ENCODE measurements at places on chromosomes 7 and 10.
A peak's percentile ranks its signal among the peaks of the same experiment; 100 is the strongest.

DNA sequence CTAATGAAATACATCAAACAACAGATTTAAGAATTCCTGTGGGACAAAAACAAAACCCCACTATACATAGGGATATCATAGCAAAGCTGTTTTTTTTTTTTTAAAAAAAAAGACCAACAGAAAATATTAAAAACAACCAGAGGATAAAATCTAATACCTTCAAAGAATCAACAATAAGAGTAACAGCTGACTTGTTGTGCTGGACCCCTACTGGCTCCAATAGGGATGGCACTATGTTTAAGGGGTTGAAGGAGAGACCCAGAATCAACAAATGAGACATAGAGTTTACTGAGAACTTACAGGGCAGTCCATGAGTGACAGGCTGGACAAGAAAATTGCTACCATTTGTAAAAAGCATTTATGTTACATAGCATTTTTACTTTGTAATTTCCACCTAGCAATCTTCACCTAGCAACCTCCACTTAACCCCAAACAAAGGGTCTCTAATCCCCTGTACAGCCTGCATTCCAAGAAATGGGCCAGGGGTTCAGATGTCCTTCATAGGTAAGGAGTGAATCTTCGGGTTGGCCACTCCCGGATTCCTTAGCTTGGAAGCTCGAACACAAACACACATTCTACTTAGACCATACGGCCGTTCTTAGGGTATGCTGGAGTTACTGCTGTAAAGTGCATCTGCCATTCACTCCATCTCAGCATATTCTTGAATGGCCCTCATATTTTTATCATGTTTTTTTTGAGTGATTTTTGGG lies 25.8 kb downstream of the ASZ1 start:
- no peak for ATAC-seq

DNA sequence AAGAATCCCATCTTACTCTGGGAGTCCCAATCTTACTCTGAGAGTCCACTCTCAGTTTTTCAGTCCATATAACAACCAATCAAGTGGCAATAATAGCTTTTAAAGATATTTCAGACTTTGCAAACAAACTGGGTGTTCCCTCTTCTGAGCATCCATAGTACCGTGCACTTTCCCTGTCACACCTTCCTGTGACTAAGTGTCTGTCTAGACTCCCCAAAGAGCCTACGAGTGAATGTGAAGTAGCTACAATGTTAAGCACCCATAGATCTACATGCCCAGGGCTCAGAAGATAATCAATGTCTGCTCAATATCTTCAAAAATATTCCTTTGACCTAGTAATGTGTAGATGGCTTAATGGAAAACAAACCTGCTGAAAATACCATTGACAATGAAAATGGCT lies 95.6 kb upstream of the ASAH2 start:
- ATAC-seq: peak; percentile 44

- no peak for ATAC-seq
These were observed 96.0 kb upstream of the ADO start for GRCh38 chr10:62708569-62708968.

GRCh38 chr10:130470973-130471372 lies 334.8 kb downstream of the GLRX3 start:
- no peak for ATAC-seq

- ATAC-seq: no peak
These were observed 8.9 kb upstream of the CDK1 start for GRCh38 chr10:60769406-60769805.

GRCh38 chr7:35268953-35269352 lies 15.1 kb upstream of the TBX20 start:
- no peak for ATAC-seq

- peak; percentile 91 for ATAC-seq
These were observed 98.8 kb downstream of the CHST15 start for GRCh38 chr10:123994417-123995081.

DNA sequence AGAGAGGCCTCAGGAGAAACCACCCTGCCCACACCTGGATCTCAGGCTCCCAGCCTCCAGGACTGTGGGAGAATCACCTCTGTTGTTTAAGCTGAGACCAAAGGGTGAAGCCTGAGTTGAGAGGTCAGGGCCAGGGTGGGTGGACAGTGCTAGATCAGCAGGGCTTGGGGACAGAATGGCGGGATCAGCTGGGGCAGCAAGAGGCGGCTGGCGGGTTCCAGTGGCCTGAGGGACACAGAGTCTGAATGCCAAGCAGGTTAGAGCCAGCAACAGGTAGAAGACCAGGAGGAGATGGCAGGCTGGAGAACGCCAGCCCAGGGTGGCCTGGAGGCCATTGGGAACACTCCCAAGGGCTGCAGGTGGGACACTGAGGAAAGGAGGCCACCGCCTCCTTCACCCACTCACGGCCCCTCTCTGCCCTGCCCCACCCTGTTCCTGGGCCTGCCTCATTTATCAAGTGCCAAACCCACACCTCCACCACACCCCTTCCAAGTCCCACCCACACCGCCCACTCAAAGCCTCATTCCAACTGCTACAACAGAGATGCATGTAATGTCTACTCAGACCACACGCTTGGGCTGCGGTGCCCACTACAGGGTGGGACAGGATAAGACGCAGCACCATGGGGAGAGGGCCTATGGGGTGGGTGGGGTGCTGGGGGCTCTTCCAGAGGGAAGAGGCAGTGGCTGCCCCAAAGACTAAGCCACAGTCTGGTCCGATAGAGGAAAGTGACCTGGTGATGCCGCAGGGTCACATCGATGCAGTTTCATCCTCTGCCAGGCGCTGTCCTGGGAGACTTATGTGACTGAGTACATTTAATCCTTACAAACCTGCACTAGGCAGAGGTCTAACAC lies 173.9 kb downstream of the TNS3 start:
- peak; percentile 59 for ATAC-seq

GRCh38 chr7:134850066-134850465 lies 70.6 kb downstream of the CALD1 start:
- no peak for ATAC-seq

- peak; percentile 82 for ATAC-seq
These were observed 25.9 kb downstream of the SFXN4 start for GRCh38 chr10:119139464-119140067.

GRCh38 chr7:151454932-151455530 lies 15.1 kb upstream of the CRYGN start:
- ATAC-seq: no peak

DNA sequence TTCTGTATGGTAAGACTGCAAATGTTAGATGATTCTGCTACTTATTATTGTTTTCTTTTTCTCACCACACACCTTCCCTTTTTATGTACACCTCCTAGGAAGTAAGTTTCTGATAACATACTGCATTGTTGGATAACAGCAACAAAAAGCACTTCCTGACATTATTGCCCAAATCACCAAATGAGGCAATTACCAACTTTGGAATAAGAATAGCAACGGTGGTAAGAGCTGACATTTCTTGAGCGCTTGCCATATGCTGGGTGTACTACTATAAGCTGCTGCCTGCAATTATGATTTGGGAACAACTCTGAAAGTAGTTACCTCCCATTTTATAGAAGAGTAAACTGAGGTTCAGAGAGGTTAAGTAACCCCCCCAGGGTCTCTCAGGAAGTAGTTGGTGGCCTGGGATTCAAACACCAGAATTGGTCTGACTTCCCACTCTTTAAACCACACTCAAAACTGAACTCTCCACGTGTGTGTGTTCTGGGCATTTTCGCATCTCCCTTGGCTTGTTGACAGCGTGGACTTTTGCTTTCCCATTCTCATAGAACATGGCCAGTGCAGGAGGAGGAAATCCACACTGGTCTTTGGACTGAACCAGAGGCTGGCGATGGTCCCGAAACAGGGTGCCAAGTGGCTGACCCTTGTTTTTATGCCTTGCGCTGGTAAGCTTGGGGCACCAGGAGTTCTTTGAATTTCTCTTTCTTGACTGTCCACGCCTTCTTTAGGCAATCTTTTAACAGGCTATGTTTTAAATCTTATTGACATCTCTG lies 71.4 kb downstream of the TCF7L2 start:
- no peak for ATAC-seq

DNA sequence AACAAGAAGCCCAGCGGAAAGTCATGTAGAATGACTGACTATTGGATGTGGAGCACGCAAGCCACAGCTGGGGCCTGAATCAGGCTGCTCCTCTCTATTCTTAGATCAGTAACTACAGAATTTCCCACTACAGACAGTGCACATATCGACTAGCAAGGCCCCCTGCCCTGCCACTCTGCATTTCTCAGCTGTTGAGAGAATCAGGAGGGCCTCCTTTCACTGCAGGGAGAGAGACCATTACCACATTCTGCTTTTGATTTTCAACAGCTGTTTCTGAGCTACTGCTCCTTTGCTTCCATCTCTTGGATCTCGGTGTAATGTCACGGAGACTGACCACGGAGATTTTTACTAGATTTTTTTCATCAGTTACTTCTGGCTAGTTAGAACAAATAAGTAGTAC lies 73.8 kb downstream of the PON1 start:
- no peak for ATAC-seq
